HEK293T (cell line): ENCODE measurements at places on chromosomes 3 and 15.

DNA sequence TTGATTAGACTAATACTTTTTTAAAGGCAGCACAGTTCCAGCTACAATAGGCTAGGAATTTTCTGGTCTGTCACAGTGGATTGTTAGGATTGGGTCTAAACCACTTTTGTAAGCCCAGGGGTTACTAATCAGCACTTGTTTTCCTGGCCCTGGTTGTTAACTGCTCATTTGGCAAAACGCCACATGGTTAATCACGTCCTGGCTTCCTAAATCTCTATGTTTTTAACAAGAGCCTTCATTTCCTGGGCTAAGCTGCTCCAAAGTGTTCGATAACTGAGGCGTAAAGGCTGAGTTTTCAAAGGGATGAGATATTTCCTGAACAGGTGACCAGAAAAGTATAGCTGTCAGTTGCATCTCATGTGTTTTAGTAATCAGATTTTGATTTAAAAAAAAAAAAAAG lies 38.9 kb upstream of the CLRN1 start:
- DNase-seq, result no peak

DNA sequence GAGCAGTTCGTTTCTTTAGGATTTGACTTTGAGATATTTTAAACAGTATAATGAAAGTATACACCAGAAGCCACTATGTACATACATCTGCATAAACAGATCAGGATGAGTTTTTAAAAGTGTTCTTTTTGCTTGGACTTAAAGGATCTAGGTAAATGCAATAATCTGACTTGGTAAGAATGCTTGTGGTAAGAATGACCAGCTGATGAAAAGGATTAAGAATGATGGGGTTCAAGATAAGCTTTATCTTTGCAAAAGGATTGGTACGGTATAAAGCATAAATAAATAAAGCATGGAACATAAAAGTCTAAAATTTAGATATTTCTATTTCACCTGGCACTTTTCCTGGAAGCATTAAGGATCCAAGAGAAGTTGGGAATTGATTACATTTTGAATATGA lies 9.8 kb upstream of the MME start:
- DNase-seq, result no peak

DNA sequence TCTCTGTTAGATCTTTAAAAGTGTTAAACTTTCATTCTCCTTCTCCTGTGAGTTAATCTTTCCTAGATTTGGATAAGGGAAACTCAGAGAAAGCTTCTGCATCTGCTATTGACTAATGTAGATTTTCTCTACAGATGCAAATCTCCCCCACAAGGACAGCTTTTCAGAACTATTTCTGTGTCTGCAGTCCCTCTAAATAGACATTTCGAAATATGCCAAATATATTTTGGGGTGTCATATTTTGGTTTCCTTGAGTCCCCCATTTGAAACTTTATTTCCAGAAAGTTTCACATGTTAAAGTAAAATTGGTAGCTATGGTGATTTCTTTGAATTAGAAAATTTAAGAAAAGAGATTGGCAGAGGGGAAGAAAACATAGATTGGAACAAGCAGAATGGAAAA lies 852.3 kb upstream of the ALCAM start:
- no peak for DNase-seq

- DNase-seq, result no peak
Observed at GRCh38 chr3:108042300-108042699, 48.5 kb downstream of the CD47 start.

GRCh38 chr3:29185706-29186105 lies 95.2 kb upstream of the RBMS3 start:
- DNase-seq, result no peak

DNA sequence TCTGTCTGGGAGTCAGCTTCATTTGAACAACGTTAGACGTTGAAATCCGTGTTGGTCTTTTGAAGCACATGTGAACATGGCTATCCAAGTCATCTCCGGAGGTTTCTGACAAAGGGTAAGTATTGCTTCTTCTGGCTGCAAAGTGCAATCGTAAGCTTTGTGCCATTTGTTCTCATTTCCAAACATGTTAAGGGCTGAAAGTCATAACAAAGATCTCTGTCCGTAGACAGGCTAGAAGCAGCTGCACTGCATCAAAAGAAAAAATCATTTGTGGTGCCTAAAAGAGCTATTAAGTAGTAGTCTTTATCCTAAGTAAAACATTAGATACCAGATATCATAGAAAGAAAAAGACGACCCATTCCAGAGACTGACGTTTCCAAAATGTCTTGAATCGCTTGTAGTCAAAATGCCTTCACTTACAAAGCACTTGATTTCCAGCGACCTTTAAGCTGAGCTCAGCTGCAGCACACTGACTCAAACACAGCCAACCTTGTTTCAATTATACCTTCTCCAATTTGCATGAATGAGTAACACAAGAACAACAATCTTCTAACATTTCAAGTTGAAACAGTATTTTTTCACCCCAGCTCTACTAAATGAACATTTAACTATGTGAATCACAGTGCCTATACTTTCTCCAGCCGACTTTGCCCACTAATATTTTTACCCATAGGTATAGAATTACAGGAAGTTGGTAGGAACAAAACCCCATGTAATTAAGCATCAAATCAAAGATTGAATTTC lies 76.6 kb downstream of the NEDD4 start:
- DNase-seq, result no peak

DNA sequence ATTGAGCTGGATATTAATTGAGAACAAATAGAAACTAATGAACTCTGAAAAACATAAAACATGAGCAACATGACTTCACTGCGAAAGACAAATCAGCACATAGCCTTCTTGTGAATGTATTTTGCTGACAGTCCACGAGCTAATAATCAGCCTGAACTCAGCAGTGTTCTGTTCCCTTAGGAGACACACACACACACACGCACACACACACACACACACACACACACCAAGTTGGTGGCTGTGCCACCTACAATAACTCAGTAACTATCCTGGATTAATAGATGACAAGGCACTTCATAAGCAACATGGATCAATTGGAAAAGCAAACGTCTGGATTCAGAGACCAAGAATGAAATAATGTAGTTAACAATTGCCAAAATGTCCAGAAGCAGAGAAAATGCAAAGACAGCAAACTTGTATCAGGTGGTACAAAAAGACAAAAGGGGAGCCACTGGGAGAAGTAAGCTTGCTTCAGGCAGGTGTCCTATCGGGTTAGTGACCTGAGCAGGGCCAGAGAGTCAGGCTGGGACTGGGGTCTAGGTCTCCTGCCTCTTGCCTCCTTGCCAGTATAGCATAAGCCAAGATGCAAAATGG lies 20.5 kb upstream of the UBE2Q2 start:
- no peak for DNase-seq

GRCh38 chr3:177050501-177051237 lies 146.6 kb downstream of the TBL1XR1 start:
- no peak for DNase-seq

- no peak for DNase-seq
Observed at GRCh38 chr3:45986303-45986982, 9.2 kb downstream of the FYCO1 start.

DNA sequence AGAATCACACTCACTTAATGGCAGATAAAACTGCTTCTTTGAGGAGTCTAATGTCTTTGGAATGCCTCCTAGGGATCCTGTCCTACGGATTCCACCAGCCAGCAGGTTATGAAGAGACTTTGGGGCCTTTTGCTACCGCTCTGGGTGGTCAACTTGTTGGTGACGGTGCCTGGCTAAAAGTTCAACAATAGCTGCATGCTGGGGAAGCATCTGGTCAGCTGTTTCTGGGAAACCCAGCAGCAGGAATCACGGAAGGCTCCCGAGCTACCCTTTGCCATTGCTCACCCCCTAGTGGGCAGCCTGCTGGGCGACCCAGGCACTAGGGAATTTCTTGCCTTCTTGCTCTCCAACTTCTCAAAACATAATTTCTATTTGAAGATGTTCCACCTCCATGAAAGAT lies 263.3 kb downstream of the NEK10 start:
- peak; percentile 13 for DNase-seq

DNA sequence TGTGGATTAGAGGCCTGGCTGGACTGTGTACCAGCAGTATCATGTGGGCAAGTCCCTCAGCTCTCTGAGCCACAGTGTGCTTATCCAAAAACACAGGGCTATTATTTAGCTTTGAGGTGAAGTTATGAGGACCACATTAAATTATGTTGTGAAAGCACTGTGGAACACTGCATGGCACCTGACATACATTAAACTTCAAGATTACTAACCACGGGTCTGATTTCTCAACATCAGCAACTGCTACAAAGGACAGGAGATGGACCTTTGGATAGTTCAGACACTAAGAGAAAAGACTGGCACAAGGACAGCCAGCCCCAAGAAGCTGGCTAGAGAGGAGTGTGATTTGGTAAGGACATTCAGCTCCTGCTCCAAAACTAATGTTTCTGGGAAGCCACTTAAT lies 21.3 kb downstream of the CLK3 start:
- no peak for DNase-seq

DNA sequence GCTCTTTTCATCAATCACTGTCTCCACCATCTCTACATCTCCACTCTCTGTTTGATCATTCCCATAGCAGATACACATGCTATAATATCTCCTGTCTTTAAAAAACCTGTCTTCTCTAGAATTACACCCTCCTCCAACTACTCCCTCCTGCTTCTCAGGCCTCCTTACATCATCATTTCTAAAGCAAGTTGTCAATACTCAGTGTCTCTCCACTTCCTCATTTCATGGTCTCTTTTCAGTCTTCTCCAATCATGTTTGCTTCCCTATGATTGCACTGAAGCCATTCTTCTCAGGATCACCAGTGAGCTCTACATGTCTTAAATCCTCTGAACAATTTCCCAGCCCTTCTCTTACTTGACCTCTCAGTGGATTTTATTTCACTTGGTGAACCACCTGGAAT lies 87.0 kb upstream of the ZNF280D start:
- DNase-seq, result no peak

DNA sequence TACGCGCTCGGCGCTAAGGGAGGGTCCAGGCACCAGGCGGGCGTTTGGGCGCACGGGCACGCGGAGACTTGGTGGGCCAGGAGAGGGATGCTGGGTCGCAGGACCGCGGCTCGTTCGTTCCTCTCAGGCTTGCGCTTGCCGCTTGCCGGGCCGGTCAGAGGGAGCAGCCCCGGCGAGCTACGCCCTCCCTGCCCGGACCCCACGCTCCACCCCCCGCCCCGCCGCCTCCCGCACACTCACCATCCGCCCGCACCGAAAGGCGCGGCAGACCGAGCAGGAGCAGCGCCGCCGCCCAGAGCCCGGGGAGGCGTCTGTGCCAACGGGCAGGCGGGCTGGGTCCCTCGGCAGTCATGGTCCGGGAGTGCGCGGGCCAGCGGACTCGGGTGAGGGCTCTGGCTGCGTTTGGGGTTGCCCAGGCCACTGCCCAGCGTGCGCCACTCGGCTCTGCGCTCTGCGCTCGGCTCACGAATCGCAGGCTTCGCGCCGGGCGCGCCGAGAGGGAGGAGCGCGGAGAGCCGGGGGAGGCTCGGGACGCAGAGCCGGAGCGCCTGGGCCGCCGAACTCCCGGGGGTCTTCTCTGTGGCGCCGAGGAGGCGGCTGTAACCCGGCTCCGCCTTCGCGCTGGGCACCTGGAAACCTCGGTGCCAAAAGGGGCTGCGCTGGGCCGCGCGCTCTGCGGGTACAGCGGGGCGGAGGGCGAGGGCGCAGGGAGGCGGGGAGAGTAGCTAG lies at the start of gene SUSD5:
Gene SUSD5, minus strand, starts transcription at position 365 of the 729 bp plus-strand sequence. Its CDS starts 13 bp downstream, at position 352.
- peak; percentile 74 for DNase-seq

- DNase-seq, result no peak
Observed at GRCh38 chr3:102451543-102451942, 16.7 kb downstream of the ZPLD1 start.

DNA sequence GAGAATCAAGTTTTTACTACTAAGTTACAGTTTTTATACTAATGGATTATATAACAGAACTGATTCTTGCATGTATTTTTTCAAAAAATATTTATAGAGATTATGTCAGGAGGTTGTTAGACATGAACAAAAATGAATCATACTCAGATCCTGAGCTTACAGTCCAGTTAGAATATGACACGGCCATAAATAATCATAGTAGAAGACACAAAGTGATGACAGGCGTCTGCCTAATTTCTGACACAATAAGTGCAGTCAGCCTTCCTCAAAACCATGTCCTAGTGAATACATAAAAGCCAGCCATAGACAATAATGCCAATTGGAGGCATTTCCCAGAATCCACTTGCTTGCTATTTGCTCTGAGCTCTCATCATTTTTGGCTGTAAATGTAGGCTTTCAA lies 81.7 kb upstream of the POU1F1 start:
- DNase-seq, result no peak

GRCh38 chr3:16836505-16837237 lies 48.1 kb upstream of the PLCL2 start:
- no peak for DNase-seq

DNA sequence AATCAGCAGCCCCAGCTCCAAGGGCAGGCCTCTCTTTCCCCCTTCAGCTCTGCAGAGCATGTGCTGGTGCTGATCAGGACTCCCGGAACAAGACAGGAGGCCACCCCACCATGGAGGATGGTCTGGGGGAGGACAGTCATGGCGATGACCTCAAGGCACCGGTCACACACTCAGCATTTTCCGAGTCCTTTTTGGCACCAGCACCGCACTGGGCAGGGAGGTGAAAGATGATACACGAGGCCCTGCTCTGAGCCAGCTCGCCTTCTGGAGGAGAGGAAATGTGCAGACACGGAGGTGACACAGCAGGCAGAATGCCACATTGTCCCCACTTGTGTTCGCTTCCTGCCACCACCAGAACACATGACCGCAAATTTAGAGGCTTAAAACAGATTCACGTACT lies 61.8 kb upstream of the SEC61A1 start:
- DNase-seq, result no peak

GRCh38 chr3:2976212-2976611 lies 134.0 kb downstream of the IL5RA start:
- no peak for DNase-seq

DNA sequence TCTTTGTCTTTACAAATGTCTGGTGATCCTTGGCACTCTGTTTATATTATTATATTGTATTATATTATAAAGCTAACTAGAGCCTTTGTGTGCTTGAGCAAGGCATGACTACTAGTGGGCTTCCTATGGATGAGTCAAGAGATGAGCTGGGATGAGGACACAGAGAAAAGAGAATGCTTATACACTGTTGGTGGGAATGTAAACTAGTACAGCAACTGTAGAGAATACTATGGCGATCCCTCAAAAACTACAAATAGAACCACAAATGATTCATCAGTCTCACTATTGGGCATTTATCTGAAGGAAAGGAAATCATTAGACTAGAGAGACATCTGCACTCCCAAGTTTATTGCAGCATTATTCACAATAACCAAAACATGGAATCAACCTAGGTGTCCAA lies 40.8 kb upstream of the MED12L start:
- no peak for DNase-seq

DNA sequence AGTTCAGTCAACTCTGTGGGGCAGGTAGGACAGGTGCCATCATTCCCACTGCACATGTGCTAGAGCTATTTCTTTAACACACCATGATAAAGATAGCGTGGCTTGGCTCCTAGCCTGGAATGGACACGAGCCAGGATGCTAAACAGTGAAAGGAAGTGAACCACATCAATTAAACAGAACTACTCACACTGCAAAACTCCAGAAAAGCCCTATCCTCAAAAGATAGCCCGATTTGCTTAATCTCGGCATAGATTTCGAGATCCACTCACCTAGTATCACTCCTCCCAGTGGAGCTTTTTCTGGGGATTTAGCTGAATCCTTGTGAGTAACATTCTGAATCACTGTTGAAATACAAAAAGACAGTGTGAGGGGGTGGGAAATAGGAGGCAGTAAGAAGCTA lies 118.0 kb downstream of the ABI3BP start:
- no peak for DNase-seq
